A549 treated with CpdA at 1 μM for 4 hours (cell line): ENCODE measurements at places on chromosomes 16 and 17. TPM values are rescaled to one million over a fixed set of nuclear protein-coding genes. Genes with fewer than 3 reads are reported as not detected.

Gene ADAP2
- 2.2 to 3.1 TPM (median 2.8 TPM) in 5 replicates for total RNA-seq

Gene GRAPL
- total RNA-seq = not detected in 5 replicates

Gene HOXB6
- total RNA-seq = 4.8 to 6.8 TPM (median 5.4 TPM) in 5 replicates

Gene EIF4A3
- 187 to 228 TPM (median 220 TPM) in 5 replicates for total RNA-seq

Gene KCNH6
- not detected in 5 replicates for total RNA-seq
